Activated CD8-positive, alpha-beta T cell treated with anti-CD3 and anti-CD28 coated beads, Interleukin-2, amount 10 ng/mL, durations not matched to agents 7 days and 5 days (primary cell): ENCODE measurements at places on chromosomes 7 and 10.

GRCh38 chr10:93124580-93125318 lies 51.1 kb downstream of the CYP26A1 start:
- DNase-seq = no peak

DNA sequence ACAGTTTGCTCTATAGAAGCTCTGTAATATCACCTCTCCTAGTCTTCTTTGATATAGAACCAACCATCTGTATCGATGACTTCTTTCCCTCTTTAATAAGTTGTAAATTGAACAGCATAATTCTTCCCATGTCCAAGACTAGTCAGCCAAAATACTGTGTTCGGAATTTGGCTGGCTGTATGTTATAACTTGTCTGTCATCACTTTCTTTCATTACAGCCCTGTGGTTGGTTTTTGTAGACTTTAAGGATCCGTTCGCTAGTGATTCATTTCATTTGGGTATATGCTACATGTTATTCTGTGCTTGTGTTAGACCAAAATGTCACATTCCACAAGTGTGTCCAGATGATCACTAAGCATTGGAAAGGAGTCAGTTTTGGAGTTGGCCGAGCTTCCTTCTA lies 155.4 kb upstream of the ITGB1 start:
- no peak for DNase-seq

- no peak for DNase-seq
These were observed 105.5 kb upstream of the NPSR1 start for GRCh38 chr7:34552502-34552901.

GRCh38 chr7:104551226-104551625 lies 222.8 kb downstream of the LHFPL3 start:
- no peak for DNase-seq

DNA sequence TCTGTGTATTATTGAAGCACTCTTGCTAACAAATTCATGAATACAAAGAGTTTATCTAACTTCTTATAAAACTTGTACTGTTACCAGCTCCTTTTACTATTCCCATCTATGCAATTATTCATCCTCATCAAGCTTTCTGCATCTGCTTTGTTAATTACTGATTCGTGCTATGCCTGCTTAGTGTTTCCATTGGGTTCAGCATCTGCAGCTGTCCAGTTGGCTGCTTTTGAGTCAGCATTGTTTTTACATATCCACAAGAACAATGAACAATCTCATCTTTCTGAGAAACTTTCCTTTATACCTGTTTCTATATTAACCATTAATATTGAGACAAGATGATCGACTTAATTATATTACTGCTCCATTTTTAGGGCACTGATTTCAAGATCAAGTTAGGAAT lies 19.6 kb upstream of the ANLN start:
- no peak for DNase-seq

GRCh38 chr7:66627151-66627681 lies 1.5 kb upstream of the KCTD7 start:
- no peak for DNase-seq

- no peak for DNase-seq
These were observed 86.3 kb downstream of the LCOR start for GRCh38 chr10:96918214-96919002.

DNA sequence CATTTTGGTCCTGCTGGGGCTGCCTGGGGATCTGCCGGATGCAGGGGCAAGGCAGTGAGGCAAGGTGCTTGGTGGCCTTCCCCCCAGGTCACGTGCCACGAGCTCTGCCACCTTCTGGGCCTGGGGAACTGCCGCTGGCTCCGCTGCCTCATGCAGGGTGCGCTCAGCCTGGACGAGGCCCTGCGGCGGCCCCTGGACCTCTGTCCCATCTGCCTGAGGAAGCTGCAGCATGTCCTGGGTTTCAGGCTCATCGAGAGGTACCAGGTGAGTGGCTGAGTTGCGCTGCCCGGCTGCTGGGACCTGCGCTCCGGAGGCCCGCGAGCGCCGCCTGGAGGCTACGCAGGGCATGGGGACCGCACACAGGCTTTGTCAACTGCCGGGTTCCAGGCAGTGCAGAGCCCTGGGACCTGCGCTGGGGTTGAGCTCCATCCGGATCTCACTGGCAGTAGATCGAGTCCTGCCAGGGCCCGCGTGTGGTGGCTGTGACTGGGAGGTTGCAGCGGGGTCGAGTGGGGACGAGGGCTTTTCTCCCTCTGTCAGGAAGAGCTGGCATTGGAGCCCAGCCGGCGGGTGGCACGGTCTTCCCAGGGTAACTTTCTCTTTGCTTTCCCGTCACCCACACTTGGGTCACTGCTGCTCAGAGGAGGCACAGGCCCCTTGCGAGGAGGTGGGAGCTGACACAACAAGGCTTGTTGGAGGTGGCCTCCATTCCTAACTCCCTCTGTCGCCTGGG lies 21.7 kb downstream of the AMZ1 start:
- peak; percentile 88 for DNase-seq

- DNase-seq = no peak
These were observed 30.9 kb upstream of the DKK1 start for GRCh38 chr10:52283174-52283573.

GRCh38 chr7:151865070-151865670 lies 11.7 kb downstream of the PRKAG2 start:
- no peak for DNase-seq

DNA sequence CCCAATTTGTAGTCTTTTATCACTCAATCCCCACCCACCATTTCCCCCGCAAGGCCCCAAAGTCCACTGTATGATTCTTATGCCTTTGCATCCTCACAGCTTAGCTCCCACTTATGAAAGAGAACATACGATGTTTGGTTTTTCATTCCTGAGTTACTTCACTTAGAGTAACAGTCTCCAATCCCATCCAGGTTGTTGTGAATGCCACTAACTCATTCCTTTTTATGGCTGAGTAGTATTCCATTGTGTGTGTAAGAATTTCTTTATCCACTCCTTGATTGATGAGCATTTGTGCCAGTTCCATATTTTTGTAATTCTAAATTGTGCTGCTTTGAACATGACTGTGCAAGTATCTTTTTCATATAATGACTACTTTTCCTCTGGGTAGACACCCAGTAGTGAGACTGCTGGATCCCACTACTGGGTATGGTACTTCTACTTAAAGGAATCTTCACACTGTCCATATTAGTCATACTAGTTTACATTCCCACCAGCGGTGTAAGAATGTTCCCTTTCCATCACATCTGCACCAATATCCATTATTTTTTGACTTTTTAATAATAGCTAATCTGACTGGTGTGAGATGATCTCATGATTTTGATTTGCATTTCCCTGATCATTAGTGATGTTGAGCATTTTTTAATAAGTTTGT lies 152.6 kb downstream of the JMJD1C start:
- no peak for DNase-seq

DNA sequence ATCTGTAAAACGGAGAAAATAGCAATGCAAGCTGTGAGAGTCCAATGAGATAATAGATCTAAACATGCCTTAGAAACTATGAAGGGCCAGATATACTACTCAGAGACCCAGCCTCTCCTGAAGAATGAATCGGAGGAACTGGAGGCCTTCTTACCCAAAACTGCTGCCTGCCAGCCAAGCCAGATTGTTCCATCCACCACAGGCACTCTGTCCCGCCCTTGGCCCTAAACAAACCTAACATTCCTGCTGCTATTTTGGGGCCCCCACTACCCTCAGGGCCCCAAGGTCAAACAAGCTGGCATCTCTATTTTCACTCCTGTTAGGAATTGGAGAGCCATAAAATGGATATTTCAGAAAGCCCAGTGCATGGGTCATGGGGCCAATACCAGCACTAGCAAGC lies 48.0 kb upstream of the HMX3 start:
- DNase-seq = no peak

DNA sequence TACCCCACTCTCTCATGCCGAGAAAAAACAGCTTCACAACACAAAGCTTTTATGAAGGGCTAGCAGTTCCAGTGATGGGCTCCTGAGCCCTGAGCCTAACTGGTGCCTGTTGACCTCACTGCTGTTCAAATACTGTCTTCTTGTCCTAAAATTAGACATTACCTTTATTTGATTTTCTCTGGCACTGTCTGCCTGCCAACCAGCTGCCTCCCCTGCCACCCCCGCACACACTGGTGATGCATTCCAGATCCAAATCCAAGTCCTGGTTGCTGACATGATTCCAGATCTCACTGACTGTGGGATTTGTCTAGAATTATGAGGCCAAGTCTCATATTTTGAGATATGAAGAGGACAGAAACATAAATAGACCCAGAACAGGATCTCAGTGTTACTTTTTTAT lies 816.2 kb downstream of the NRG3 start:
- no peak for DNase-seq

GRCh38 chr10:31822150-31822549 lies 106.5 kb downstream of the ARHGAP12 start:
- no peak for DNase-seq

DNA sequence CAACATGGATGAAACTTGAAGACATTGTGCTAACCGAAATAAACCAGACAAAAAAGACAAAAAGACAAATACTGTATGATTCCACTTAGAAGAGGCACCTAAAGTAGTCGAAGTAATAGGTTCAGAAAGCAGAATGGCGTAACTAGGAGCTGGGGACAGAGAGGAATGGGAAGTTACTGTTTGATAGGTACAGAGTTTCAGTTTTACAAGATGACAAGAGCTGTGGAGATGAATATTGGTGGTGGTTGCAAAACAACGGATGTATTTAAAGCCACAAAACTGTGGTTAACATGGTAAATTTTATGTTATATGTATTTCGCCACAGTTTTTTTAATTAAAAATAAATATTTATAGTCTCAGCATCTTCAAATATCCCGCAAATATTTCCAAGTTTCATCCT lies 64.1 kb upstream of the DIP2C start:
- no peak for DNase-seq

DNA sequence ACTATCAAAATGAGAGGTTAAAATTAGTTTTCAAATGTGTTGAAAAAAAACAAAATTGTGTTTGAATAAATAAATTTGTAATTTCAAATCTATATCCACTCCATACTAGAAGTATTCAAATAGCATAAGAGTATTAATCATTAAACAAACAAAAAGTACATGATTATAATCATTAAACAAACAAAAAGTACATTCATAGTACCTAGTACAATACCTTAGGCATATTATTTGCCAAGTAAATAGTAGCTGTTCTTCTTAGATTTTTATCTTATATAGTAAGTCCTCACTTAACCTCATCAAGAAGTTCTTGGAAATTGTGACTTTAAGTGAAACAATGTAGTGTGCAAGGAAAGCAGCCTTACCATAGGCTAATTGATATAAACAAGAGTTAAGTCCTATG lies 349.3 kb upstream of the VWC2 start:
- DNase-seq = no peak

DNA sequence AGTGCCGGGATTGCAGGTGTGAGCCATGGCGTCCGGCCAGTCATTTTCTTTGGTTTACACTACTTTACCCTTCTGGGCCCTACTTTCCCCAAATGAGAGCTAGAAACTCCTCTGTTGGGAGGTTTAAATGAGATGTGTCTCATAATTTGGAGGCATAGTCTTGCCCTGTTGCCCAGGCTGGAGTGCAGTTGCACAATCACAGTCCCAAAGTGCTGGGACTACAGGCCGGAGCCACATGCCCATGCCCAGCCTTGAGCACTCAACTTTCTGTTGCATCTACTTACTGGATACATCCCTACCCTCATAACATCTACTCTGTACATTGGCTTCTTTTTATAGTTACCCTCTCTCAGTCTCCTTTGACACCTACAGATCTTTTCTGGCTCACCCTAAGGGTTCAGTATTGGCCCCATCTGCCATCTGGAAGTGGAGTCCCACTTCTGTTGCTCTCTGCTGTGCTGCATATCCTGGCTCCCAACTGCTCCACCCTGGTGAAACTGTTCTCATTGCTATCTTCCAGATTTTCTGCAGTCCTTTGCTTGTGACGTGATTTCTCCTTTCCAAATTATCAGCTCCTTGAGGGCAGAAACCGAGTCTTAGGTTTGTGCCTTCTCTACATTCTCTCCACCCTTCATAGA lies 8.4 kb downstream of the EIF4H start:
- DNase-seq = no peak

DNA sequence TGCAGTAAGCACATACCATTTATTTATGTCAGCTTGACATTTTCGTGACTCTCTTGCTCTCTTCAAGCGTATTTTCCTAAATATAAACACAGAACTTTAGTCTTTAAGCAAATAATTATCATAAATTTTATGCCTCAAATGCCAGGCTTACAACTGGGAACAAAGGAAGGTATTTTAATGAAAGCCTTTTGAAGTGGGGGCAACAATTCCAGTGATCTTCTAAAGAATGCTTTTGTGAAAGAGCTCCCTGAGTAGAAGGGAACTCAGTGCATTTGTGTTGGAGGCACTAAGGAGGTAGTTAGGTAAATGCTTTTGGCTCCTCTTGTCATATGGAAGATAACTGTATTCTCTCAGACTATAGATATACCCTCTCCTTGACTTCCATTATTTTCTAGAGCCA lies 104.9 kb downstream of the VPS50 start:
- DNase-seq = no peak

- peak; percentile 83 for DNase-seq
These were observed 61.0 kb upstream of the AOAH start for GRCh38 chr7:36784991-36785940.

DNA sequence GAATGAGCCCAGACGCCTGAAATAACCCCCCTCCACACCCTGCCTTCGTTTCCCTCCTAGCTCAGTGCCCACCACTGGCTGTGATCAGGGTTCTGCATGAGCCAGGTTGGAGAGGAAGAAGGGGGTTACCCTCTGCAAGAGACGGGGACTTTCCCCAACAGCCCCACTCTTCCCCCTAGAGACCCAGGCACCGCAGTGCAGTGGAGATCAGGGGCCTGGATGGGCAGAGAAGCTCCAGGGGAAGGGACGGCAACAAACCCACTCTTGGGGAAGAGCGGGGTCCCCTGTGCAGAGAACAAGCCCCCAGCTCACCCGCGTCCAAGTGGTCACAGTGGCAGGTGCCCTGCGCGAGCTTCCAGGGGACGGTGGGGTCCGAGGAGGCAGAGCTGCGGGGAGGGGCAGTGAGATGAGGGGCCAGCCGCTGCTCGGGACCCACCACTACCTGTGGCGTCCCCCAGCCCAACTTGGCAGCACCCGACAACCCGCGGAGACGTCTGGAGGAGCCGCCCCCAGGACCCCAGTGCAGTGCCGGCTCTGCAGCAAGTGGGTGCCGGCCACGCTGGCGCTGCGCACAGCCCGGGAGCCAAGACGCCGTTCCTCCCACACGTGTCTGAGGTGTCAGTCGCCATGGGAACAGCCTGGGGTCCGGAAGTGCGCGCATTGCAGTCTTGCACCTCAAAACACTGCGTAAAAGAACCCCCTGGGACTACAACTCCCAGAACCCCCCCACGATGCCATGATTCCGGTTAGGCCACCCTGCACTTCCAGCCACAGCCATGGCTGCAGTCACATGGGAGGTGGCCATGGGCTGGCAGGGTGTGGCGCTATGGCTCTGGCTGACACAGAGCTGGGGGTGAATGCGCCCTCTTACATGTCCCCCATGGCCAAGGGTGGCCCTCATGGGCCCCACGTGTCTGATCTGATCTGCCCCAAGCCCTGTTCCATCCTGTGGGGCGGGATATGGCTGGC lies 45.8 kb upstream of the WIPI2 start:
- DNase-seq = peak; percentile 70

GRCh38 chr10:88787463-88787862 lies 15.1 kb upstream of the LIPM start:
- no peak for DNase-seq

GRCh38 chr7:24763303-24763901 lies 6.1 kb upstream of the GSDME start:
- DNase-seq = no peak
